ENCODE measurements at places on chromosomes 4 and X.

GRCh38 chr4:127383666-127384065 is 249.1 kb upstream of the INTU start:
- DNase-seq: no peak

- no peak for DNase-seq
These were observed 1516.4 kb upstream of the PABPC4L start for GRCh38 chr4:135718019-135718418.

- DNase-seq: no peak
These were observed 1.5 kb downstream of the GRID2 start for GRCh38 chr4:92305148-92305877.

DNA sequence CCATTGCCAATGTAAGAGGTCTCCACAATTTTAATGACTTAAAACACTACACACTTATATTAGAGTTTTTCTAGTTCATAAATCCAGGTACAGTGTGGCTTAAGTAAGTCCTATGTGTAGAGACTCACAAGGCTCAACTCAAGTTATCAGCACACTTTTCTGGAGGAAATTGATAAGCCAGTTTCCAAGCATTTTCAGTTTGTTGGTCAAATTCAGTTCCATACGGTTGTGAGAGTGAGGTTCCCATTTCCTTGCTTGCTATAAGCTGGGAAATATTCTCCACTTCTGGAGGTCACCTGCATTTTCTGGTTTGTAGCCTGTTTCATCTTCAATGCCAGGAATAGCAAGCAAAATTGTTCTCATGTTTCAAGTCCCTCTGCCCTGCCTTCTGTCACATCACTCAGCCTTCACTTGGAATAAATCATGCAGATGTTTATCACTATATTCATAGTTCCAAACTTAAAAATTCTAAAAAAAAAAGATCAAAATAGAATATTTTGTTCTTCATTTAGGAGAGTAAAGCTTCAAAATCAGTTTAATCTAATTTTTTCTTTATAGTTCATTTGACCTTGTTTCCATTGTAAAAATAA is 1137.5 kb upstream of the INTU start:
- DNase-seq: no peak

- no peak for DNase-seq
These were observed 532.8 kb downstream of the IL15 start for GRCh38 chr4:142169216-142169615.

- no peak for DNase-seq
These were observed 322.5 kb upstream of the NR3C2 start for GRCh38 chr4:148764720-148765119.

DNA sequence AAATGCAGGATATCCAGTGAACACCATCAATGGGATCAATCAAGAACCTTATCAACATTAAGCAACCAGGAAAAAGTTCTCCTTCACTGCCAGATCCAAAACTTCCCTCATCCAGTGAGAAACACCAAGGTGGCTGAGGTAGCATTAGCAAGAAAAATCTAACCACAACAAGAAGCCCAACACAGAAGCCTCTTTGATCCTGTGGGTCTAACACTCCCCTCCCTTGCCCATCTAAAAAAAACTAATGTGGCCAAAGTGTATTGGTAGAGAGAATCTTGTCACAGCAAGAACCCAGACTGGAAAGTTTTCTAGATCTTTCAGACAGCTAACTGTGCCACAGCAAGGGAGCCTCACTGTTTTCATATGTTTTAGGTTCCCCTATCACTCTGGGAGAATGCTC is 558.0 kb downstream of the STPG2 start:
- DNase-seq: no peak

- no peak for DNase-seq
These were observed 29.5 kb downstream of the TMPRSS11A start for GRCh38 chr4:67933755-67934154.

DNA sequence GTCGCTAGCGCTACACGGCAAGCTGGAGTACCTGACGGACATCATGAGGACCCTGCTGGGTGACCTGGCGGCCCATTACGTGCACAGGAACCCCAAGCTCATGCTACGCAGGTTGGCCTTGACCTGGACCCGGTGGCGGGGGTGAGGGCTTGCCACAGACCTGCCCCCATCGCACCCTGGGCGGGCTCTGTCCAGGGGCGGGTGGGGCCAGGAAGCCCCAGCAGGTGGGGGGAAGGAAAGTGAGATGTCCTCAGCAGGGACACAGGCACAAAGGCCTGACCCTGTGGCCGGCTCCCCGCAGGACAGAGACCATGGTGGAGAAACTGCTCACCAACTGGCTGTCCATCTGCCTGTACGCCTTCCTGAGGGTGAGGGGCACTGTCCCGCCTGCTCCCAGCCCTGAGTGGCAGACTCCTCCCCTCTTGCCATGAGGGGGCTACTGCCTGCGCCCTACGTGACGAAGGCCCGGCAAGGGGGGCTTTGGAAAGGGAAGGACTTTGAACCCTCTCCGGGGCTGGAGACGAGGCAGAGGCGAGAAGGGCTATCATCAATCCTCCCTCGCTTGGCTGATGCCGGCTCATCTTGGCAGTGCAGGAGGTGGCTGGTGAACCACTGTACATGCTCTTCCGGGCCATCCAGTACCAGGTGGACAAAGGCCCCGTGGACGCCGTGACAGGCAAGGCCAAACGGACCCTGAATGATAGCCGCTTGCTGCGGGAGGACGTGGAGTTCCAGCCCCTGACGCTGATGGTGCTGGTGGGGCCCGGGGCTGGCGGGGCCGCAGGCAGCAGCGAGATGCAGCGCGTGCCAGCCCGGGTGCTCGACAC is 5.3 kb upstream of the SRPK3 start:
- no peak for DNase-seq

DNA sequence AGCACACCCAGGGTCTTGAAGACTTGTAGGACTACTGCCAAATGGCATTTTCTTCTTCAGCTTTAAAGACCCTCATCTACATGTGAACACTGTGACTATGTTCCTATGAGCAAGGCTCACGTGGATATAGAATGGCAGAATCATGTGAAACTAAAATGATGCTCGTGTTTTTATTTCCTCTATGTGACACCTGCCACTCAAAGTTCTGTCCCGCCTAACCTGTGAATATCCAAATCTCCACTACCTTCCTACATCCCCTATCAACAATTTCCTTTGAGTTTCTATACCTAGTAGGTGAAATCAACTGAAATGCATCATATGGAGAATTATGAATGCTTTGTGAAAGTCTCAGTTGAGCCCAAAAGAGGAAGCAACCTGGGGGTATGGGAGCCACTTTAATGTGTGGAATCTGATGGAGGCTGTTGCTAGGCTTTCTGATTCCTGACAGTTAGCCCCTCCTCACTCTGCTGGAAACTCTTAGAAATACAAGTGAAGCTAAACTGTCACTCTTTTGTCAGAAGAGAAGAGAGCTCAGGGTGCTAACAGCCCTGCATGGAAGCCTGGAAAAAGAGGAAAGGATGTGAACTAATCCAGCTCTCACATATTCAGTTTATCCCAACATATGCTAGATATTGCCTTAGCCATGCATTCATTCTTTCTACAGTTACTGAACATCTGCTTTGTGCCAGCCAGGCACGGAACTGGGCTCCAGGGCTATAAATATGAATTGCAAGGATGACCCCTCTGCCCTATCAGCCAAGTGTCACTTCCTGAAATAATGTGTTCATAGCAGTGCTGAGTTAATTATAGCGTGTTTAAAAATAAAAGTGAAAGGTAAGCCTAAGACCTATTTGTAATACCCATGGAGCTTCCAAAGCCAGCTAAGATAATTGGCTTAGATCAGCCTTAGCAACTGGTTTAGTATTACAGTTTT is 11.0 kb downstream of the LHFPL1 start:
- DNase-seq: no peak

GRCh38 chr4:128583753-128584712 is 225.5 kb upstream of the JADE1 start:
- DNase-seq: no peak

- no peak for DNase-seq
These were observed 548.1 kb downstream of the PPP4R3C start for GRCh38 chrX:26915064-26915463.

DNA sequence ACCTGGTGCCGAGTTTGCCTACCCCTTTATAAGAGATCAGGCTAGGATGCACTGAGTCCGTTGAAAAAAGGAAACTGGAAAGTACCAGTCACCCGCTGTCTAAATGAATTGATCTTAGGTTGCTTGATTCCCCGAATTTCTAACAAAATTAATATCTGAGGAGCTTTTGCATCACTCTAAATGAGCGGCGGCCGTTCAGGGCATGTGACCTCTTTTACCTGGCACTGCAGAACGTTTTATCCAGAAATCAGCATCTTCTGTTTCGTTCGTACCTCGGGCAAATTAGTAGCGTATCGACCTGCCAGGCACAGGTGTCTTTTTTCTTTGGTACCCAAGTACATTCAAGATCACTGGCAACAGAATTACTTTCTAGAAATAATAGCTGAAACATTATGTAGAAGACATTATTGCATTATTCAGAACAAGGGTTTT is 876 bp downstream of the KLHL2 start:
- DNase-seq: no peak

DNA sequence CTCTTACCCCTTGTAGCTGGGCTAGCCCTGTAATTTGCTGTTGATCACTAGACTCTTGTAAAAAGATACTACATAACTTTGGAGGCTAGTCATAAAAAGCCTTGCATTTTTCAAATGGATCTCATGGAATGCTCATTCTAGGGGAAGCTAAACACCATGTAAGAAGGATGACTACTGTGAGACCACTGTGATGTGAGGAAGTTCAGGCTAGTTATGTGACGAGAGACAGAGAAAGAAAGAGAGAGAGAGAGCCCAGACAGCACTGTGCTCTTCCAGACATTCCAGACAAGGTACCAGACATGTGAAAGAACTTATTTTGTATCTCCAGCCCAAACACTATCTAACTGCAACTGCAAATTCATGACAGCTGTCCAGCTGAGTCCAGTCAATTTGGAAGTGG is 404.6 kb upstream of the PITX2 start:
- no peak for DNase-seq

DNA sequence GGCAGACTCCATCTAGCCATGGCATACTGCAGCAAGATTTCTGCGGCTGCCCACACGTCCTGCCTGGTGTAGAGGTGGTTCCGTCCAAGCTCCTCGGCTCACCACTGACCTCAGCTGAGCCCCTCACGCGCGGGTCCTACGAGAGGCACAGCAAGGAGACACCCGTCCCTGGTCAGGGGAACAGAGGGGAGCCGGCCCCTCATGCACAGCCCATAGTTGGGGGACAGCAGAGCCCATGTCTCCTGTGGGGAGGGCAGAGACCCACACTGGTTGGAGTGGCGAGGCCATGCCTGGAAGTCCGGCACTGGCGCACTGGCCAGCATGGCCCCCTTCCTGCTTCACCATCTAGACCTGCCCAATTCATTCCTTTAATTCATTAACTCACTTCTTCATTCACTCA is 80.8 kb downstream of the HTRA3 start:
- no peak for DNase-seq

DNA sequence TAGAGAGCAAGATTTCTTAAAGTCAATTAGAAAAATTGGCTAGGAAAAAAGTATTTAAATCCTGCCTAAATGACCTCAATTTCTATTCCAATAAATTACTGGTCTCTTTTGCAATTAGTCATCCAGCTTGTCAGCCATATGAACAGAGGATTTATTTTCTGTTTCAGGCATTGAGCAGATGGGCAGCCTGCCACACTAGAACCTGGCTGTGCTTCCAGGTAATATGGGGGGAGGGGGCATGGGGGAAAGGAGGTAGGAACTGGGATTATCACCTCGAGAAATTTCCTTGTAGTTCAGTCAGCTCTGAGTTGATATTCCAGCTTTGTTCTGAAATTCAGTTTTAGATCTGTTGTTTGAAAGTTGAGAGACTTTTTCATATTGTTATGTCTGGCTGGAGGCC is 206.3 kb upstream of the LCORL start:
- no peak for DNase-seq

DNA sequence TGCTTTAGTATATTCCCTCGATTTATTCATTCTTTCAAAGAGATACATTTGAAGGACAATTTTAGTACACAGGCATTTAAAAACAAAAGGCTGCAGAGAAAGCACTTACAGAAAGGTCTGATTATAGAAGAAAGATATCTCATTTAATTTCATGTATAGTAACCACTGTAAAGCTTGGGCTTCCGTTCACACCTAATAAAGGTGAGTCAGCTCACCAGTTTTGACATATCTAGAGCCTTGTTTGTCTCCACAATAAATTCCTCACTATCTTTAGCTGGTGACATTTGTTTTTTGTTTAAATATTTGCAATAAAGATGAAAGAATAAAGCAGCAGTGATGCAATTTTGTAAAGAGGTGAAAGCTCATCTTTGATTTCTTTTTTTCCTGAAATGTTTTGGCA is 1.1 kb upstream of the EPHA5 start:
- DNase-seq: no peak

DNA sequence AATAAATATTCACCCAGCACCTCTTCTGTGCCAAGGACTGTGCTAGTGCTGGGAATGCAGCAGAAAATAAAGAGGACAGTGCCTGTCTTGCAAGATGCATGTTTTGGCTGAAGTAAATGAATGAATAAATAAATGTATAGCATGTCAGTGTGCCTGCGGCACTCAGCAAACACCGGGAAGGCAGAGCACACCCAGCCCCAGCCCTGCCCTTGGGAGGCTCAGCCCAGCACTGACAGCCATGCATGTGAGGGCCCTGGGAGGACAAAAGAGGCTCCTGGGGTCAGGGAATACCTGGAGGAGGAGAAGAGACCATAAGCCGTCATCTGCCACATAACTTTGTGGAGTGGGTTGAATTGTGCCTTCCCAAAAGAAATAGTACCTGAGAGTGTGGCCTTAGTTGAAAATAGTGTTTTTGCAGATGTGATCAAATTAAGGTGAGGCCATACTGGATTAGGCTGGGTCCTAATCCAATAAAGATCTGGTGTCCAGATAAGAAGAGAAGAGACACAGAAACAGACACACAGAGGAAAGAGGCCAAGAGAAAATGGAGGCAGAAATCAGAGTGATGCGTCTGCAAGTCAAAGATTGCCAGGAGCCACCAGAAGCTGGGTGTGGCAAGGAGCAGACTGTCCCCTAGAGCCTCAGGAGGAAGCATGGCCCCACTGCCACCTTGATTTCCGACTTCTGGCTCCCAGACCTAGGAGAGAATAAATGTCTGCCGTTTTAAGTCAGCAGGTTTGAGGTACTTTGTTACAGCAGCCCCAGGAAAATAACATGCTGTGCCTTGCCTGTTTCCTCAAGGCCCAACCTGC is 16.3 kb downstream of the C4orf50 start:
- no peak for DNase-seq

DNA sequence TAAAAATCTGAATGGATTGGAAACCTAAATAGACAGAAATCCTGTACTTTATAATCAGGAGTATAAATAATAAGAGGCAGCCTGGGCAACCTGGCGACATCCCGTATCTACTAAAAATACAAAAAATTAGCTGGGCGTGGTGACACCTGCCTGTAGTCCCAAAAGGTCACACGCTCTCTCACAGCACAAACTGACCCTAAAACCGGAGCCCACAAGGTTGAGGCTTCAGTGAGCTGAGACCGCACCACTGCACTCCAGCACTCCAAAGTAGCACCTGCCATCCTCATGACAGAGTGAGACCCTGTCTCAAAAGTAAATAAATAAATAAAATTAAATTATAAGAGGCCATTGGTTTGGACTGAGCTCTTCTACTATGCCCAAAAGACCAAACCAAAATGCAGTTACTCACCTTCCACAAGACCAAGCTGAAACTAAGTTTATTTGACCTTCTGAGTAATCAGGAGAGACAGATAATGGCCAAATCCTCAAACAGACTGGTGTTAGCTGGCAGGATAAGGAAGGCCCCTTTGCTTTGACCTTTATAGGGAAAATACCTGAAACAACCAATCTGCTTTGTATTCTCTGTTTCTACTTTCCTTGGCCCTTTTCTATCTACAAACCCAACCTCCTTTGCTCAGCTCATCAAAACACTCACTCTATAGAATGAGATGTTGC is 3.2 kb upstream of the GRSF1 start:
- DNase-seq: no peak

- DNase-seq: no peak
These were observed 199.9 kb downstream of the ENOX2 start for GRCh38 chrX:130702867-130703707.
